ENCODE measurements at places on chromosomes 11 and 22.

DNA sequence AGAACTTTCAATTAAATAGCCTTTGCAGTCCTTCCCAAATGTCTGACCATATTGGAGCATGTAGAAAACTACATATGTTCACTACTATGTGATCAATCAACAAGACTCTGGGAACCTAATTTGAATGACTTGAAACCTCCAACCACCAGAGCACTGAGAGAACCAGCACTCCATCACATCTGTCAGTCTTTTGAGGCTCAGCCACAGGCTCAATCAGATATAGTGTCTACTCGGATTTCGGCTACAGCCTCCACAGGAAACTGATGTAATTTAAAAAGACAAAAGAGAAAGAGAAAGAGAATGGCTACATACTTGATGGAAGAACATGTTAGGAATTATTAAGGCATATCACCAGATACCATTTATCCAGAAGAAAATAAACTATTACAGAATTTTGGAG lies 859.0 kb downstream of the FAM181B start:
- no peak for DNase-seq

DNA sequence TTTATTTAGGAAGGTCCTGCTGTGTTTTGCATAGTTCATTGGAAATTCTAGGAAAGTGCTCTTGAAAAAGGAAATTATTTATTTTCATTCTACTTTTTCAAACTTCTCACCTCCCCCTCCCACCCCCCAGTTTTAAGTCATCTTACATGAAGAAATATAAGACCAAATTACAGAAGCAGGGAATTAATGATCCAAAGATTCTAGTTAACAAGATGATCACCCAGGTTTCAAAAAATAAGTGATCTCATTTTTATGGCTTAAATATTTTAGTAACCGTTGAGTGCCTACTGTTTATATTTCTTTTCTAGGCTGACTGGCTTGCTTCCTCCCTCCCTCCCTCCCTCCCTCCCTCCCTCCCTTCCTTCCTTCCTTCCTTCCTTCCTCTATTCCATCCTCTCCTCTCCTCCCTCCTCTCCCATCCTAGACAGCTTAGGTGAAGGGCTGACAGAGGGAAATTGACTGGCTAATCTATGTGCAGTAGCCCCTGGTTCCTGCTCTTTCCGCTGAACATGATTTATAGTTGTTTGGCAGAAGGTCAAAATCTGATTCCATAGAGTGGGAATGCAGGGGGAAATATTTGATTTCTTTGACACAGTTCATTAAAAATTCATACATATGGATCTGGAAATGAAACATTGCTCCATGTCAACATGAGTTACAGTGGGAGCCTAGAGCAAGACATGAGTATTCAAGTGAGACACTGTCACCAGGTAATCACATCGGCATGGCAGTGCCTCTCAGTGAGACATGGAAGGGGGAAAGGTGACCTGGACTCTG lies 123.4 kb downstream of the COMMD9 start:
- no peak for DNase-seq

GRCh38 chr11:16605894-16606783 lies 132.3 kb upstream of the C11orf58 start:
- no peak for DNase-seq

DNA sequence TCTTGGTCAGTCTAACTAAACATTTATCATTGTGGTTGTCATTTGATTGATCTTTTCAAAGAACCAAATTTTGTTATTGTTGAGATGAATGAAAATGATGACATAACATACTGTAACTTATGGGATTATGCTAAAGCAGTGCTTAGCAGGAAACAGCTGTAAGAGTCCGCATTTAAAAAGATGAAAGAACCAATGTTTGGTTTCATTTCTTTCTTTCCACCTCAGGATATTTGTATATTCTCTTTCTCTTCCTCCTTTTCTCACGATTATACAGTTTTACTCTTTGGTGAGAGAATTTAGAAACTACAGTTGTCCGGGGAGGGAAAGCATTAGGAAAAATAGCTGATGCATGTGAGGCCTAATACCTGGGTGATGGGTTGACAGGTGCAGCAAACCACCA lies 23.1 kb downstream of the PIH1D2 start:
- DNase-seq, result no peak

DNA sequence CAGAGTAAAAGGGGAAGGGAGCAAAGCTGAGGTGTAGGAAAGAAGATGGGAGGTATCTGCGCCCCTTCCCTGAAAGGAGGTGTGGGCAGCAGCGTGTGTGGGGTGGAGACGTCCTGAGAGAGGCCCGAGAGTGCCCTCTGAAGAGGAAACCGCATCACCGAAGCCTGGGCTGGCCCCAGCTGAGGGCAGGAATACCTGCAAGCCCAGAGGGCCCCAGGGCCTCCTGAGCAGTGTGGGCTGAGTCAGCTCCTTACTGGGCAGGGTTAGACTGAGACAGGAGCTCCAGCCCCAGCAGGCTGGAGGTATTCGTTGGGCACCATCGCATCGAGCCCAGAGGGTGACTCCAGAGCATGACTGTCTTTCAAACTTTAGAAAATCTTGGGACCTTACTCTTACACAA lies 534.0 kb upstream of the B3GAT1 start:
- DNase-seq, result no peak

DNA sequence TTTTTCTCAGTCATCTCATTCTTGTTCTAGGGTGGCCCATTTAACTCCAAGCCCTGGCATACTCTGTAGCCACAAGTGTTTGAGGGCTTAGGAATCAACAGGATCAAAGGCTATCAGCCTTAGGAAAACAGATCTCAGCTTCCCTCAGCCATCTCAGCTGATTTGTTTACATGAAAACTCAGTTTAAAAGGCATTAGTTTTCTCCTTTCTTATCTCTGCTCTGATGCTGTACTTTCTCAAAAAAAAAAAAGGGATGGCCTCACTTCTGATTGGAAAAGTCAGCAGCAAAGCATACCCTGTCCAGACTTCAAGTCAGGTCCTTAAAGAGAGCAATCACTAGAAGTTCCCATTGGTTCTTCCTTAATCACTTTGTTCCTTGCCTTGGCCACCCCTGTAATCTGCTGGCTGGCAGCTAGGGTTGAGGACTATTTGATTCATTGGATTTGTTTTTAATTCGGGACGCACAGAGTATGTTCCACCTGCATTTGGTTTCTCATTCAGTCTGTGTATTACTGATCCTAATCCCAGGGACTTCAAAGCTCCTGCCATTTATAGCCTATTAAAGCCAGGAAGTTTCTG lies 102.8 kb downstream of the EXT2 start:
- DNase-seq, result no peak

DNA sequence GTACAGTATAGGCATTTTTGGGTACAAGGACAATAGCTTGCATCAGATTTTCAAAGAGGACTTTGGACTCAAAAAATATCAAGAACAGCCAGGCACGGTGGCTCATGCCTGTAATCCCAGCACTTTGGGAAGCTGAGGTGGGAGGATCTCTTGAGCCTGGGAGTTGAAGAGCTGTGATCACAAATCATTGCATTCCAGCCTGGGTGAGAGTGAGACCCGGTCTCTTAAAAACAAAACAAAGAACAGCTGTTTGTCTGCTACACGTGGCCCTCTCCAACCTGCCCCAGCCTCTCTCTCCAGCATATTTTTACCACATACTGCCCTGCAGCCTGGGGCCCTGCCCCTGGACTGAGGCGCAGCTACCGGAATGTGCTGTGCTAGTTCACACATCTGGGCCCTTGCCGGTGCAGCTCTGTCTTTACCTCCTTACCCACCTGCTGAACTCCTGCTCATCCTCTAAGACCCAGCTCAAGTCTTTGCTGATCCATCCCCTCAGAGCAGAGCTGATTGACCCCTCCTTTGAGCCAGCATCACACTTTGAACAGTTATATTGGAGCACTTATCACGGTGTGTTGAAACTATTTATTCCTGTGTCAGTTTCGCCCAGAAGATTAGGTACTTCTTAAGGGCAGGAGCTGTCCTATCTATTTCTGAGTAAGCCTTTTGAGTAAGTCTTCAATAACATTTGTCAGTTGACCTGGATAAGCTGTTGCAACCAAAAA lies 29.4 kb downstream of the GRIK4 start:
- no peak for DNase-seq

GRCh38 chr11:26483108-26483507 lies 89.0 kb downstream of the MUC15 start:
- DNase-seq, result no peak

GRCh38 chr11:81005595-81005994 lies 1564.8 kb upstream of the TENM4 start:
- DNase-seq, result no peak

- no peak for DNase-seq
Measured at GRCh38 chr22:36850056-36850455, 10.8 kb upstream of the NCF4 start.

DNA sequence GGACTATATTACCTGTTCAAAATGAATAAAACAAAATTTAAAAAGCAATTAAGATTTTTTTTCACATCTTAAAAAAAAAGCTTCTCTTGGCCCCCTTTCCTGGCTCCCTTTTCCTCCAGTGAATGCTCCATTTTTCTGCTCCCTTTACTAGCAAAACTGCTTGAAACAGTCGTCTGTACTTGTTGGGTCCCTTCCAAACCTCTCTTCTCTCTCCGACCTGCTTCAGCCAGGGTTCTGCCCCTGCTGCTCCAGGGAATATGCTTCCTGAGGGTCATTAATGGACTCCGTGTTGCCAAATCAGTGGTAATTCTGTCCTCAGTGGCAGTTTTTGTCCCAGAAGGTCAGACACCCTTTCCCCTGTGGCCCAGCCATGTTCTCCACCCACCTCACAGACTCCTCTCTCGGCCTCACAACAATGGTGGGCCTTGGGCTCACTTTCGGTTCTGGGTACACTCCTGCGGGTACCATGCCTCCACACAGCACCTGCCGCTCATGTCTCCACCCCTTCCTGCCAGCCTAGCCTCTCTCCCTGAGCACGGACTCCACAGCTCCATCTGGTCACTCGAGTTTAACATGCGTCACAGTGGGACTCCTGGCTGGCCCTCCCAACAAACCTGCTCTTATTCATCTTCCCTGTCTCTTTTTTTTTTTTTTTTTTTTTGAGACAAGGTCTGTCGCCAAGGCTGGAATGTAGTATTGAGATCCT lies 7.8 kb upstream of the POLR3H start:
- DNase-seq, result no peak

- no peak for DNase-seq
Measured at GRCh38 chr22:25781801-25782200, 39.8 kb downstream of the MYO18B start.

GRCh38 chr11:128924104-128924503 lies 18.6 kb downstream of the TP53AIP1 start:
- no peak for DNase-seq

DNA sequence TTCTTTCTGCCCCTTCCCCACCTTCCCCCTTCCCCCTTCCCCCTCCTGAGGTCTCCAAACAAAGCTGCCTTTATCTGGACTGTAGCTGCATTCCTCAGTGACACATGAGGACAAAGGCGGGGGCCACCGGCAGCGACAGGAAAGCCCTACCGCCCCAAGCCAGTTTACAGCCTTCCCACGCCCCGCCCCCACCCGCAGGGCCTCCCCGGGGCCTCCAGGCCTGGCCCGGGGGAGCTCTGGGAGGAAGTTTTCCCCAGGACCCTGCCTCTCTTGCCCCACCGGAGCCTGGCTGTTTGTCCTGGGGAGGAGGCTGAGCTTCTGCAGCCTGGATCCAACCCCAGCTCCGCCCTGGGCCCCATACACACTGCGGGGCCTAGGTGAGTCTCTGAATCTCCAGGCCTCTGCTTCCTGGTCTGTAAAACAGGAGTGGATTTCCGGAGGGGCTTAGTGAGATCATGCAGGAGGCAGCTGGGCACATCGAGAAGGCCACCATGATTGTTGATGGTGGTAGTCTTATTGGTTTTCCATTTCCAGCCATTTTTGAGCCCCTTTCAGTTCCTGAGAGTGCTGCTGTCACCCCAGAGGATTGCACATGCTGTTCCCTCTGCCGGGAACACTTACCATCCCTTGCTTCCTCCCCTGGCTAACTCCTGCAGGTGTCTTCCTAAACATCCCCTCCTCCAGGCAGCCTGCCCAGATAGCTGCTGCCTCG lies 130.7 kb downstream of the MN1 start:
- no peak for DNase-seq

GRCh38 chr11:61869429-61869707 lies 22.0 kb downstream of the FADS3 start:
- DNase-seq, result no peak

GRCh38 chr11:117345039-117345438 lies 17.4 kb downstream of the CEP164 start:
- no peak for DNase-seq

DNA sequence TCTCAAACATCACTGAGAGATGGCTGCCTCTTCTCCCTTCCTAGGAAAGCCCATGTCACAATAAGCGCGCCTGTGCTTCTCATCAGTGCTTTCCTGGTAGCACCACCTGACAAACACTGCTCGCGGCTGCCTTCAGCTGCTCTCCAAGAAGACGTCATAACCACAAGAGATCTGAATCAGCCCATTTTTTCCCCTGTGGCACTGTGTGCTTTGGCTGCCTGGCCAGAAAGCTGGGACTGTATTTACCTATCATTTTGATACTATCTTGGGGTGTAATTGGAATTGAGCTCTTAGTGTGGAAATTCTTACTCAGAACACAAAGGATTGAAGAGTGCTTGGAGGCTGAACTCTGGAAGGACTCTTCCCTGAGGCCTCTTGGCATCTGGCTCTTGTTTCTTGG lies 50.3 kb upstream of the EHF start:
- no peak for DNase-seq

- DNase-seq, result no peak
Measured at GRCh38 chr11:68524213-68524612, 63.7 kb downstream of the PPP6R3 start.

DNA sequence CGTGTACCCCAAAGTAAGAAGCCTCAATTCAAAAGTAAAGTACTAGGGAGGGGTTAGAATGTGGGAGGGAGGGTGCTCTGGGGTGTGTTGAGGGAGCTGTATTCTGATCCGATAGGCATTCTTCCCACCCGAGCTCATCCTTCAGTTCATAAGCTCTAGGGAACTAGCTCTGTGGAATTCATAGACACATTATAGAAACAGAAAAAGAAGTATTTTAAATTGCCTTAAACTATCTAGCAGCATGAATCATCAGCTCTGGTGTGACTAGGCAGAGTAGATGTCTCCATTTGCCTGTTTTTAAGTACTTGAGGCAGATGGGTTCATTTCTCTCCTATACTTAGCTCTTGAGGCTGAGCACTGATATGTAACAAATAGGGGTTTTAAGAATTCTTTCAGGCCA lies 7.3 kb upstream of the SGSM3 start:
- DNase-seq, result no peak

DNA sequence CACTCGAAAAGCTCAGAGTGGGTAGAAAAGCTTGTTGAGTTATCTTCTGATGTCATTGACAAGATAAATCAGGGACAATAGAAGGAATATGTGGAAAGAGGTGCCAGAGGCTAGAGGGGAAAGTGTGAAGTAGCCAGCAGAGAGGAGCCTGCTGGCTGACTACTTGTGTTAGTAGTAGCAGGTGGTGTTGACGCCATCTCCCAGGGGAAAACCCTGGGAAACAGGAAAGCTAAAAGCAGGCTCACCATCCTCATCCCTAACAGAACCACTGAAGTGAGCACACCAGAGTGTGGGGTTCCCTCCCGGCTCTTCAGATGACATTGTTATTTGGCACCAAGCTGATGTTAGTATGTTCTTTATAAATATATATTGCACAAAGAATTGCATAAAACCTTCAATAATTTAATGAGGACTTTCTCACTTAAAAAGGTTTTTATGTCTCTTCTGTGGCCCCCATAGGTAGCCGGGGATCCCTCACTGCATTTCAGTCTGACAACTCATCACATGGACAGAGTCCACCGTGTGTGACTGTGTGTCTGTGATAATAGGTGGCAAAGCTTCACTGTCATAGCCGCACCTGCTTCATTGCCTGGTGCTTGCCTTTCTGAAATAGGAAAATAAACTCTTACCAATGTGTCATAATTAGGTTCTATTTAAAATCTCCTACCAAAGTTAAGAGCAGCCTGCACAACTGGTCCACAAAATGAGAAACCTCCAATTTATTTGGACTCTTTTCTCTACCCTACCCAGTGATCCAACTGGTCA lies 63.2 kb upstream of the TOP3B start:
- no peak for DNase-seq

- DNase-seq, result no peak
Measured at GRCh38 chr22:49693416-49693815, 134.3 kb downstream of the BRD1 start.
